Stimulated activated CD4-positive, alpha-beta T cell treated with anti-CD3 and anti-CD28 coated beads, Interleukin-1b, Interleukin-23, amount 100 ng/mL, for 1 hour (primary cell): ENCODE measurements at places on chromosomes 12 and 14.

GRCh38 chr12:70534466-70534865 is 102.8 kb downstream of the PTPRB start:
- DNase-seq = no peak

DNA sequence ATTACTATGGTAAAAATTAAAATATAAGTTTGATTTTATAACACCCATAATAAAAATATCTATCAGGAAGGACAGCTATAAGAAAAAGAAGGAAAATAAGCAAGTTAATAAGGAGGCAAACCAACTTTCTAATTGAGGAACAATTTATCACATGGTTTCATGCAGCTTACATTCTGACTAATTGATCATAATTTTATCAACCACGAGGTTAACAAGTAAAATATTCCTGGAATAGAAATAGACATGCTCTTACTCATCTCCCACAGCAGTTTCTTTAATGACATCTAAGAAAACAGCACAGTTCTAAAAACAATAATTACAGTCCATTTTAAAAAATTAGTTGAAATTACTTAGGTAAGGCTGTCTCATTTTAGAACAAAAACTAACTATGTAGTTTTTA is 130.8 kb upstream of the KRR1 start:
- no peak for DNase-seq

- DNase-seq = no peak
These were observed 10.5 kb upstream of the HHIPL1 start for GRCh38 chr14:99634443-99634842.

GRCh38 chr12:44993161-44993560 is 57.7 kb downstream of the DBX2 start:
- DNase-seq = no peak

DNA sequence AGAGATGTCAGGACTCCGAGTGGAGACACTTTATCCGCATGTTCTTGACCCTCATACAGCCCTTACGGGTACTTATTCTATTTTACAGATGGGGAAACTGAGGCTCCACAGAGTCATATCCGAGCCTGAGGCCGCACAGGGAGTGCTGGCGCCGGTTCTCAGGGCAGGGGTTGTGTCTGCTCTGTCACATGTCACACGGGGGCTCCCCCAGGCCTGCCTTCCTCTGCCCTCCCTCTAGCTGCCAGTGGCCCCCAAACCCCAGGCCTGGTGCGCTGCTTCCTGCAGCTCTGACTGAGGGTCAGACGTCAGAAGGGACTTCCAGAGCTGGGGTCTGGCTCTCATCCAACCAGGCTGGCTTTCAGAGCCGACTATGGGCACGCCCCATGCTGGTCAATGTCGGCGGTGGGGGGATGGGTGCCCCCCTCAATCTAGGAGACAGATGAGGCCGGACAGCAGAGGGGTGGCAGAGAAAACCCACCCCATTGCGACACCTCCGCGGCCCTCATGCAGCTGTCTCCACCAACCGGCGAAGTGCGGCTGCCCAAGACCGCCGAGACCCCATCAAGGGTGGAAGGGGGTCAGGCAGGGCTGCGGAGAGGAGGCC is 811 bp upstream of the INF2 start:
- DNase-seq = no peak
